ENCODE measurements at places on chromosomes 1 and 21. TPM values are rescaled to one million over a fixed set of nuclear protein-coding genes. Genes with fewer than 3 reads are reported as not detected.

The TMCC2 gene
- 2.1 TPM for total RNA-seq

The SLC30A7 gene
- total RNA-seq, result 39.0 TPM

The KRTAP19-1 gene
- not detected for total RNA-seq

The SPAG17 gene
- not detected for total RNA-seq

The ZMYND12 gene
- total RNA-seq, result not detected

The ADORA3 gene
- not detected for total RNA-seq
